Activated CD4-positive, alpha-beta T cell treated with anti-CD3 and anti-CD28 coated beads, Interleukin-2, amount 50 U/mL, for 1 hour (primary cell): ENCODE measurements at places on chromosomes 3 and 15.

GRCh38 chr15:50330921-50331320, 24.1 kb downstream of the GABPB1 start:
- no peak for DNase-seq

DNA sequence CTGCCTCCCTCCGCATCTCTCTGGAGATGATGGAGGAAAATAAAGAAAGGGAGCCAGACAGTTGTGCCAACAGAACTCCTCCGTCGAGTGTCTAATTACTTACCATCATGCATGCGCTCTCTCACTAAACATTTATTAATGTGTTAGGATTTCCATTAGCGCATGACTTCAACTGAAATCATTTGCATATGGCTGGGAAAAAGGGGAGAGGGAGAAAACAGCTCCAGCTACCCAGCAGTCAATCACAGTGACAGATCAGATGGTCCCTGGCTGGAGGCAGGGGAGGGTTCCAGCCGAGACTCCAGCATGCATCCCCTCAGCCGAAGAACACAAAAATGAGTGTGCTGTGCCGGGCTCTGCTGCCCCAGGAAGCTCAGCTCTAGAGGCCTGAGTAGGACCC, 6.8 kb upstream of the RHO start:
- DNase-seq = no peak

- no peak for DNase-seq
Measured at GRCh38 chr3:21803604-21804003, 52.6 kb upstream of the ZNF385D start.

- DNase-seq = no peak
Measured at GRCh38 chr3:101984356-101984755, 135.0 kb downstream of the NFKBIZ start.

- DNase-seq = no peak
Measured at GRCh38 chr3:103918336-103918735, 1448.4 kb upstream of the ALCAM start.

DNA sequence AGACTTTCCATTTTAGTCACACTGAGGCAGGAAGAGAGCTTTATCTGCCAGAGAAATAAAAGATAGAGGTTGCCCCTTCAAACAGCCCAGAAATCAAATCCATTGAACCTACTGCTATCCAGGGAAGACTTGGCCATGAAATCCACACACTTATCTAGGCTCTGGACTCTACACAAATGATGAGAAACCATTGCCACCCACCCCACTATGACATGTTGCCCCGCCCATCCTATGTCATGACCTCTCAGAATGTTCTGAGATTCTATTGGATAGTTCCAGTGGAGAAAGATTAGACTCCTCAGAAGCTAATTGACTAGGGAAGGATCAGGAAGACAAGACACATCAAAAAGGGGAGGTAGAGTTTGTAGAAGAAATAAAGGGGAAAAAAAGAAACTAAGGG, at the start of gene TMCO5A:
Gene TMCO5A (plus strand): TSS at position 301 of the 400 bp plus-strand sequence. CDS start 1,684 bp downstream, outside the sequence.
- DNase-seq = no peak

DNA sequence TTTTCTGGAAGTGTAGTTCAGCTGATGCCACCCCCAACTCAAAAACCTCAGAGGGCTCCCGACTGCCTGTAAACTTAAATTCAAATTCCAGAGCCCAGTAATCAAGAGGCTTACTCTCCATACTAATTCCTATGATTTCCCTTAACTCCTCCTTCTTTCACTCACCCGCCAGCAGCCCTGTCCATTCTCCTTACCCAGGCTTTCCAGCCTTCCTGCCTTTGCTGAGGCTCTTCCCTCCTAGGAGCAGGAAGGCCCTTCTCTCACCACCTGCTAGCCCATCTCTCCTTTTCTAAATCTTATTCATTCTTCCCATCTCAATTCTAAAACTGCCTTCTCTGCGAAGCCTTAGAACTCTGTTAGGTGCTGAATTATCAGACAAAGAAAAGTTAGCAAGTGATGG, 30.4 kb downstream of the RORA start:
- DNase-seq = no peak

DNA sequence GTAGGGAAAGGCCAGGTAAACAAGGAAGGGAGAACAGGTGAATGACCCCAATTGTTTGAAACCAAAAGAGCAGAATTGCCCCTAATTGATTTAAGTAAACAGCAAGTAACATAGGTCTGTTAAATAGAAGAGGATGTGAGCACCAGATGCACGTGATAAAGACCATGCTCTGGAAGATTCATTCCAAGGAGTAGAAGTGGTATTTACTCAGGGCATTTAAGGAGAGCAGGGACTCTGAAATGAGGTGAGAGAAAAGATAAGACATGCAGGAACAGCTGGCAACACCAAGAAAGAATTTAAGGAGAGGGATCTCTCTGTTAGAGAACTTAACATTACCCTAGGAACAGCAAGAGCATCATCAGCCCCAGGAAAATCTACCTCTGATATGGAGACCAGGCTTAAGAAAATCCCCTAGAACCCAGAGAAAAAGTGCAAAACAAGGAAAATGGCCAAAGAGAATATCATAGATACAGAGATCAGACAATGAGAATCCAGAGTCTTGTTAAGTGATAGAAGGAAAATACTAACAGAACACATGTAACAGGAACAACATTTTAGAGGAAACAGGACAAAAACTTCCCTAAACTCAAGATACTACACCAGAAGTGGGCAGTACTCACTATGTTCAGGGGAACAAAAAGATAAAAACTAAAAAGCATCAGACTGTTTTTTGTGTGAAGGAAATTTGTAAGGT, 6.4 kb downstream of the NUDT16 start:
- no peak for DNase-seq

GRCh38 chr15:92082006-92082843, 228.7 kb downstream of the SLCO3A1 start:
- peak; percentile 38 for DNase-seq

- DNase-seq = no peak
Measured at GRCh38 chr3:73394240-73394639, 230.5 kb downstream of the PDZRN3 start.

GRCh38 chr3:32592011-32592410, 21.4 kb upstream of the DYNC1LI1 start:
- DNase-seq = no peak

DNA sequence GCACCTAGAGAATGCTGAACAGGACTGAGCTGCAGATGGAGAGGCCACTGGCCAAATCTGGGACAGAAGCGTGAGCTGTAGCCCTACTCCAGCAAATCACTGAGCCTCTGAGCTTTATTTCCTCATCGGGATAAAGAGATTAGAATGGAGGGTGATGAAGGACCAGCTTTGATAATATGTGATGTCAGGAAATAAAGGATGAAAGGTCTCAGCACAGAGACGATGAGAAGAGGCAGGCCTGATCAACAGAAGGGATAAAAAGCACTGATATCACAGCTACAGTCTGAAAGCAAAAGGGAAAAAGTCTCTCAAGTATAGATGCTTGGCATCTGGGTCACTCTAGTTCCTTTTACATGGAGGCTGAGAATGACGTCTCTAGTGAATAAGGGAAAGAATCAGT, 70.0 kb downstream of the DHX30 start:
- DNase-seq = no peak

DNA sequence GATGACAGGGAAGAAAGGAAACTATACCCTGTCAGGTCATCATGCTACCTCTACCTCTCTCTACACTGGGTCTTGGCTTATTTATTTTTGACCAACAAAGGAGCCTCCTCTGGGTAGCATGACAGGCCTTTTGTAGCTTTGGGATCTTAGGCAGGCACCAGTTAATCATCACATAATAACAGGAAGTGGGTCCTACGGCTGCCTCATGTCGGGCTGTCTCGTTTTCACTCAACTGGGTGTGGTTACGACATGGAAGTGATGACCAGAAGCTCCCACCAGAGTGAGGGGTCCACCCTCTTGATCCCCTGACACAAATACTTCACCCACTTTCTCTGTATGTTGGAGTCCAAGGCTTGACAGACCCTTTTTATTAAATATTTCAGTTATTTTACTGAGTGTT, 105.3 kb downstream of the CD47 start:
- DNase-seq = peak; percentile 4

DNA sequence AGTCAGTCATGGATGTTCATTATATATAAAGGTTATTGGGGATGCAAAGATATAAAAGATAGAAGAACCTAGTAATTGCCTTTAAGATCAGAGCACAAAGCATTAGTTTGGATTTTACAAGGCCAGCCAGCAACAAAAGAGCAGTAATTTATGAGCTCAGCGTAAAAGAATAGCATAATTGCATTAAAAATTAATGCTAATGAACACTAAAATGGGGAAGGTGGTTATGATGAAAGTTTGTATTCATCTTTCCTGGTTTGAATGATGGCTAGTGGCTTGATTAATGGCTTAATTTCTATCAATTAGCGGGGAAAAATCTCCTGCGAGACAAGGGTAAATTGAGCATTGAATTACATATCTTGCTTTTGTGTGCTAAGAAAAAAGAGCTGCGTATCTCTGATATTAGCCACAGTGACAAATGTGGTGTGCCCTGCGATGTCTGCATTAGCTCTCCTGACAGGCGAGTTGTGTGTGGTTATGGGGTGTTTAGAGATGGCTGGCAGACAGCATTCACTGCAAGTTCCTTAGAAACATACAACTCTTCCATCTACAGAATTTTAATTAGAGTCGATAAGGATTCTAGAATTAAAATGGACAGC, 42.8 kb upstream of the MLF1 start:
- no peak for DNase-seq

DNA sequence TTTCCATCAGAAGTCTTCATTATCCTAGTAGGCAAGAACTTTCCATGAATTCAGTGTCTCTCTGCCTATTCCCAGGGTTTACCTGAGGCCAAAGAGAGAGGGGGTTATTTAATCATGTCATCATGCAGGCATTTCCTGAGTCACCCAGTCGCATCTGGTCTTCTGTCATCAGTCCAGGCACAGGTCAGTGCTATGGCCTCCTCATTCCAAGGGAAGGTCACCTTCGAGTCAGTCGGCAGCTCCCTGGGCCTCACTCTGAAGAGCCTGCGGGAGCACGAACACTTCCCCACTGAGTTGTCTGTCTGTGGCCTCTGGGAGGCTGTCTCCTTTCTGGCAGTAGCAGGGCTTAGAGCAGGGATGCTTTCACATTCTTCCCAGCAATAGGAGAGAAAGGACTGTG, 26.2 kb upstream of the LRTM1 start:
- DNase-seq = no peak

DNA sequence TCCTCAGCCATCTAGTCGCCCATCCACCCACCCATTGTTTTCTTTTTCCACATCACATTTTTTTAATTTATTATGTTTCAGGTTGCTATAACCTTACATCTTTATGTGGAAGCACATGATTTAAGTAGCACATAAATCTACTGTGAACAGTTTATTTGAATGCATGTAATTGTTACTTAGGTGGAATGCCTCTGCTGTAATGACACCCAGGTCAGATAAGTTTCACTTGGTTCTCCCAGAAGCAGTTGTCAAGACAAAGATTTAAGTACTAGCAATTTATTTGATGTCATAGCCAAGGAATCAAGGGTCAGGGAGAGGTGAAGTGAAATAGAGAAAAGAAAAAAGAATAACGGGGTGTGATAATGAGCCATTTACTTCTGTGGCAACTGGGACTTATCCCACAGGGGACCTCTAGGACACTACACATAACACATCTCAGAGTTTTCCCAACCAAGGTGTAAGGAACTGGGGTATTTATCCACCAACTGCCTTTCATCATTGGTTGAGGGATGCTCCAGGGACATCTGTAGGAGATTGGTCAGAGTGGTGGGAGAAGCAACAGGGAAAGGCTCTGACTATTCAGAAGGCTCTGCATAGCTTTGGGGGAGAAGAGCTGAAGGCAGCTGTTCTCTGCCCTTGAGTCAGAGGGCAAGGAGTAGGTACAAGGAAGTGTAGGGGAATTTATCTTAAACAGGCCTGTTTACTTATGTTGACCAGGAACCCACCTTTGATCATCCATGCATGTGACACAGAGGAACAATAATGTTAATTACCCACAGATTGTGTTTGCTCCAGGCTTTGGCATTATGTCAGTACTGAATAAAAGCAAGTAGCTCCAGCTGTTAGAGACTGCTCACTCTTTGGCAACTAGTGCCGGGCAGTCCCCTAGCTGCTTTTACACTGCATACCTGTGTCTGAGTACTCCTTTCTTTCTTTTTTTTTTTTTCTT, 94.8 kb downstream of the CD200R1L start:
- no peak for DNase-seq

- no peak for DNase-seq
Measured at GRCh38 chr3:182904164-182904563, 76.2 kb downstream of the DCUN1D1 start.

DNA sequence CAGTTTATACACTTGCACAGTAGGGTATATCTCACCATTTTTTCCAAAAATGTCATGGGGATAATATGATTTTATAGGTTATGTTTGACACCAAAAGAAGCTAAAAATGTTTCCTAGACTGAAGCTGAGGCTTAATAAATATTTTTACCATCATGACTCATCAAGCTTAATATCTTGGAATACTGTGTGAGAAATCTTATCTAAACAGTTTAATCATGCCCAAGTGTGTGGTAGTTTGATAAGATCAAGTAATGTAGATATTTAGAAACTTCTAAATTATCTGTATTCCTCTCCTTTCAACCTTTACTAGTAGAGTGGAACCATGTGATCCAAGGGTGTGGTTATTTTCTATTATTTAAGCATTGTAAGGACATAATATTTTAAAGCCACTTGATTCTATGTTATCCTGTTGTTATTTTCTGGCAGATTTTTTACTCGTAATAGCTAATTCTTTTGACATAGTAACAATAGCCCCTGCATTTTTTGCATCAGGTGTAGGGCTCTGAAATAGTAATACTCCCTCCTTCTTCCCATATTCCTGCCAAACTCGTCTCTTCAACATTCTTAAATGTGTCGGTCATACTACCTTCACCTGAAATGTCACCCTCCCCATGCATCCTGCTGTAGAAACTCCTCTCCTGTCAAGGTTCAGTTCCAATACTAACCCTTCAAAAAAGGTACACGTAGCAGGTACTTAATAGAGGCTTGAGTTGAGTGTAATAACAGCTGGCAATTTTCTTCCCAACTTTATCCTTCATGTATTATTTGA, 729.6 kb downstream of the NLGN1 start:
- no peak for DNase-seq

- no peak for DNase-seq
Measured at GRCh38 chr3:23085261-23085660, 117.9 kb upstream of the UBE2E2 start.
